Activated CD4-positive, alpha-beta T cell treated with anti-CD3 and anti-CD28 coated beads, Interleukin-2, amount 50 U/mL, for 4 hours (primary cell): ENCODE measurements at places on chromosomes 6 and 20.
A peak's percentile ranks its signal among the peaks of the same experiment; 100 is the strongest.

DNA sequence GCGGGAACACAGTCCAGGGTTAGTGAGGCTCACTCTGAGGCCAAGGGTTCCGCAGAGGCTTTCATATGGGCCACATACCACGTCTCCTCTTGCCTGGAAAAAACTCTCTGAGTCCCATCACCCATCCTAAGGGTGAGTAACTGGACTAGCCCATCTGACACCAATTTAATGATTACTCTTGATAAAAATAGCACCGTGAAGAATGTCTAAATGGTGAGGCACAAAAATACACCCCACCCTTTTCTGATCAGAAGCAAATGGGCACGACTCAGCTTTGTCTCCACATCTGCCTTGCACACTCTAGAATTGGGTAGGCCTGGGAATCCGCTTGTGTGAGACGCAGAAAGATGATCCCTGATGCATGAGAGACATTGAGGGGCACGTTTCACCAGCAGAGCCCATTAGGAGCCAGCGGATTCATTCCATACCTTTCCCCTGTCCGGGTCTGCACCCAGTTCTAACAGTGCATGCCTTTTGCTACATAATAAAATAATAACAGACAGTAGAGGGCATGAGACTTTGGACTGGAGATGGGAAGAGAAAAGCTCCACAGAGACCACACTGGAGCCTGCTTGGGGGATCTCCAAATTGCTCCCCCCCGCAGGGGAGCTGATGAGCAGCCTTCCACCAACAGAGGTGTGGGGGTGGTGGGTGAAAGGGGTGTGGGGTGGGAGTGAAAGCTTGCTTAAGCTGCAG, 110.0 kb upstream of the KCNK16 start:
- no peak for DNase-seq

- DNase-seq = no peak
Observed at GRCh38 chr20:62466806-62467537, 8.8 kb downstream of the GATA5 start.

DNA sequence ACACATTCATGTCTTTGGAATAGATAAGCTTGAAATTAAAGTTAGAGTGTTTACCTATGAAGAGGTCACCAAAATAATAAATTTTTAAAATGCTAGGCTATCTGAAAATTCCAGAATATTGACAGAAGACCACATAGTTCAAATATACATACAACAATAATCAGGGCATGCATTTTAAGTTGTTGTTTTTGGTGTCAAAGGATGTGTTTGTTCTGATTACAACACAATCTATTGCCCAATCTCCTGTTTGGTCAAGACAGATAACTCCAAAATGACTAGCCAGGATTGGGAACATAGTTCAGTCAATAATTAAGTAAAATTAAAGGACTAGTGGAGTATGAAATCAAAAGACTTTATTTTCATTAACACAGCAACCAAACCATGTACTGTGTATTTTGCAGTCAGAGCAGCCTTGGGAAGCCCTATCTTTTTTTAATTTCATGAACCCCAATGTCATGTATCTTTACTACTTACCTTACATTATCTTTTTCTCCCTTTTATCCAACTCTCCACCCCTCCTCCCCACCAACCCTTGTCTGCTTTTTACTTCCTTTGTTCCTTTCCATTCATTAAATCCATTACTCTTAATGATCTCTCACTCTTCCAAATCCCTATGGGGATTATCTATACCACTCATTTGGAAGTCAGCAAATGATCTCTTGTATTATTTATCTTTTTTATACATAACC, 111.2 kb downstream of the CDK19 start:
- DNase-seq = no peak

GRCh38 chr6:153435787-153436186, 304.7 kb upstream of the RGS17 start:
- no peak for DNase-seq

- DNase-seq = no peak
Observed at GRCh38 chr20:50387996-50388332, 122.2 kb upstream of the PTPN1 start.

DNA sequence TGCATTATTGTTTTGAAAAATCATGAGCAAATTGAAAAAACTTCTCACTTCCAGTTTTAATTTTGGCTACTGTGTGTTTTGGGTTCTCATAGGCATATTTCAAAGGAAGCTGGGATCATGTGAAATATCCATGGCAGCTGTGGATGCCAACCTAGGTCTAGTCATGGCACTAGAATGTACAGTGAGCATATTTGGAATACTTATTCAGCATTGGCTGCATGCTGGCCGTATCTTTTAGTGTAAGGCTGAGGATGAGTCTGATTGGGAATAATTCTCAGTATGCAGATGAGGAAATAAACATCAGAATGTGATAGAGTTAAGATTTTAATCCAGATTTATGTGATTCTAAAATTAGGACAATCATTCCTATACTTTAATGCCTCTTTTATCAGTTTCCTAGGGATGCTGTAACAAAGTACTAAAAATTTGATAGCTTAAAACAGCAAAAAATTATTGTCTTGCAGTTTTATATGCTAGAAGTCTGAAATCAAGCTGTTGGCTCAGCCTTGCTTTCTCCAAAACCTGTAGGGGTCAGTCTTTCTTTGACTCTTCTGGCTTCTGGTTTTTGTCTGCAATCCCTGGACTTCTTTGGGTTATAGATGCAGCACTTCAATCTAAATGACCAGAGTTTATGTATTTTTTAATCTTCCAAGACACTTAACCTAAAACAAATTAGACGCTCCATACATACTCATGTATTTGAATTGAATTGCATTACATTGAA, 37.7 kb upstream of the DEFB112 start:
- no peak for DNase-seq

DNA sequence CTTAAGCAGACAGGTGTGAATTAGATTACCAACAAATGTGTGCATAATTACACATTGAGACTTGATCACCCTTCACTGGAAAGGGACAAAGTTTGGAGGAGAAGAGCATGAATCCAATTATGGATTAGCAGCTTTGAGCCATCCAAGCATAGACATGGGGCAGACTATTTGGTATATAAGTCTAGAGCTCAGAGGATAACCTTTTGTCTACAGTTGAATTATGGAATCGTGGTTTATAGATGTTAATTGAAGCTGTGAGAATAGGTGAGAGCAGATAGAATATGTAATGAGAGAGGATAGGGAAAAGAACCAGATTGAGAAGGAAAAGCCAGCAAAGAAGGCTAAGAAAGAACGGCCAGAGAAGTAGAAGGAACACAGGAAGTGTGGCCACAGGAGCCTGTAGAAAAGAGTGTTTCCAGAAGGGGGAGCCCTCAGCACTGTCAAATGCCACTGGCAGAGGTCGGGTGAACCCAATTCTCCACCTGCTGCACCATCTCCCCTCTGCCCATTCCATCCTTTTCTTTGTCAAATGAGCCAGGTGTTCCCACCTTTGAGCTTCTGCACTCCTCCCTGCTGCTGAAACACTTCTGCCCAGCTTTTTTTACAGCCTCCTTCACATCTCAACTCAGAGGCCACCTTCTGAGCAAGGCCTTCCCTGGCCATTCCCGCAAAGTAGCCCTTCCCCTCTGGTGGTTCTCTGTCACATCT, 7.3 kb downstream of the DNTTIP1 start:
- peak; percentile 53 for DNase-seq

GRCh38 chr6:33298773-33299236, at the start of gene RGL2:
TSS of gene RGL2 (minus strand) at chr6:33298942. CDS start at chr6:33298610, 332 bp downstream.
- peak; percentile 49 for DNase-seq

DNA sequence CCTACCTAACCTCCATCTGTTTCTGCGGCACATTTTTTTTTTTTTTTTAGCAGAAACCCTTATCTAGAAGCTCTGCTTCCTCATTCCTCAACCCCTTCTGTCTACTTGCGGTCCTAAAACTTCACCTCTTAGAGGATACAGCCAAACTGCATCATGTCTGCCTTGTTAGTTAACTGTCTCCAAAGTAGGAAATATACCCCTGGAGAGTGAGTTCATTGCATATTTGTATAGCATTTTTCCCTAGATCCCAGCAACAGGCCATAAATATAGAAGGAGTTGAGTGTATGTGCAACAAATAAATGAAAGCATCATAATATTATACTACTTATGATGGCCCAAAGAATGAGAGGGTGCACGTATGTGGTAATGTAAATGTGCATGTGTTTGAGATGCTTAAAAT, 1288.6 kb upstream of the GJE1 start:
- no peak for DNase-seq

DNA sequence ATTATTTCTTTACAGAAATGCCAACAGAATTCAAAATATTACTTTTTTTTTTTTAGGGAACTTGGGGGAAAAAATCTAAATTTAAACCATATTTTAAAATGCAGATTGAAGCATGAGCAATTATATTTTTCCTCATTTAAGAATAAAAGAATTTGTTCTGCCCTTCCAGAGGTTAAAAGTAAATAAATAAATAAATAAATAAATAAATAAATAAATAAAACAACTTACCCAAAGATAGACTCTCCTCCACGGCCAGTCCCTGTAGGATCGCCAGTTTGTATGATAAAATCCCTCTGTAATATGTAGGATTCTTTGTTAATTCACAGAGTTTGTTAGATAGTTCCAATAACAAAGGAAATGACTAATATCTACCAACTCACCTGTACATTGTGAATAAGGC, 4.7 kb downstream of the PPIL4 start:
- no peak for DNase-seq

DNA sequence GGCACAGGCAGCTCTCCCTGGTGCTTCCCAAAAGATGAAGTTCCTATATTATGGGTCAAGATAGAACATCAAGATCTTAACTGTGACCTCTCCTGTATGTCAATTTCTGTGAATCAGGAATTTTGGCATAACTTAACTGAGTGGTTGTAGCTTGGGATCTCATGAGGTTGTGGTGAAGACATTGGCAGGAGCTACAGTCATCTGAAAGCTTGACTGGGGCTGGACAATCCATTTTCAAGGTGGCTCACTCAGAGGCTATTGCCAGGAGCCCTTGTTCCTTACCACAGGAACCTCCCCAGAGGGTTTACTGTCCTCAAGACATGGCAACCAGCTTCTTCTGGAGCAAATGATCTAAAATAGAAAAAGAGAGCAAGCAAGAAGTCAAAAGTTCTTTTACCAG, 252.2 kb downstream of the ADGB start:
- no peak for DNase-seq
